ENCODE measurements at places on chromosomes 3 and 15.

GRCh38 chr15:41512512-41512939 is 1.1 kb downstream of the LTK start:
- DNase-seq, result no peak

GRCh38 chr3:123374016-123374415 is 74.9 kb downstream of the ADCY5 start:
- no peak for DNase-seq

- no peak for DNase-seq
These were observed 524.9 kb downstream of the ZNF385D start for GRCh38 chr3:21226086-21226485.

DNA sequence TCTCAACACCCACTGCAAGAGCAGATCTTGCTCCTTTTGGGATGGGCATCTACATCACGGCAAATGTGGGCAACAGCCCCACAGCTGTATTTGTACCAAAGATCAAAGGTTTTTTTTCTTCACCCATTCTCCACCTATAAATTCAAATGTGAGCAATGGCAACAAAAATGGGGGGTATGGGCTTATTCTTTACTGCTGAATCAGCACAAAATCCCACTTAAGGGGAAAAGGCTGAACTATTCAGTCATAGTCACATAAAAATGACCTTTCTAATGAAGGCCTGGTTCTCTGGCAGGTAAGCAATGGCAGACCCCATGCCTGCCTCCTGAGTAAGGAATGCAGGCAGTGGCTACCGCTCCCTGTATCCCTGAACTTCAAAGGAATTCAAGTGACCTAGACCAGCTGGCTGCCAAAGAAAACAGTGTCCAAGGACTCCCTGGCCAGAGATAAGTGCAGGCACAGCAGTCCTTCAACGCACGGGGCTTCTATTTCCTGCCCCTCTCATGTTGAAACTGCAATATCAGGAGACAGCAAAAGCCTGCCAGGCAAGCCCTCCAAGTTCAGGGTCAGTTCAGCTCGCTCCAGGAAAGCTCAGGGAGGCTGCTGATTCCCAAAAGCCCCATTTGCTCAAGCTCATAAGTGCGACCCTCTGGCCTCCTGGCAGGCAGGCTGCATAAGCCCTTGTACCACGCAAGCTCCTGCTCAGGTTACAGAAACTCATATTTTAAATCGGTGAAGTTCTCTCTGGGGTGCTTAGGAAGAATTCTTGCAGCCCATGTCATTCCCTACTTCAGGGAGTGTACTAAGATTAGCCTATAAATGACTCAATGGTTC is 134.1 kb downstream of the PDZRN3 start:
- DNase-seq, result no peak

- DNase-seq, result no peak
These were observed 165.4 kb upstream of the TOPAZ1 start for GRCh38 chr3:44076221-44076829.

GRCh38 chr15:80852676-80853075 is 73.5 kb downstream of the CEMIP start:
- no peak for DNase-seq

DNA sequence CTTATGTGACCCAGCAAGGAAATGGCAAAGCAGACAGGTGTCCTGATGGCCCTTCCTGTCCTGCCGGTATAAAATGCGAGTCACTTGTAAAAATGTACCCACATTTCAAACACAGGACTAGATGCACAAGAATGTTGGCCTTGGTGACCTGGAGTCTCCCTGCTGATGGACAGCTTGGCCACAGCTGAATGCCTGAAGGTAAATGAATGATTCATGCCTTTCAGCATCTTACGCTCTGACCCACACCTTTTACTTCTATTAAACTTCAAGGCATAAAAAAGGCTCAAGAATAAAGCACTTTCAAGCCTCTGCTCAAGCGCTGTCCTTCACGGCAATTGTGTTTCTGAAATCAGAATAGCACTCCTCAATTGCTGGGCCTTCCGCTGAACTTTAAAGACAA is 228.0 kb upstream of the SLCO3A1 start:
- no peak for DNase-seq

DNA sequence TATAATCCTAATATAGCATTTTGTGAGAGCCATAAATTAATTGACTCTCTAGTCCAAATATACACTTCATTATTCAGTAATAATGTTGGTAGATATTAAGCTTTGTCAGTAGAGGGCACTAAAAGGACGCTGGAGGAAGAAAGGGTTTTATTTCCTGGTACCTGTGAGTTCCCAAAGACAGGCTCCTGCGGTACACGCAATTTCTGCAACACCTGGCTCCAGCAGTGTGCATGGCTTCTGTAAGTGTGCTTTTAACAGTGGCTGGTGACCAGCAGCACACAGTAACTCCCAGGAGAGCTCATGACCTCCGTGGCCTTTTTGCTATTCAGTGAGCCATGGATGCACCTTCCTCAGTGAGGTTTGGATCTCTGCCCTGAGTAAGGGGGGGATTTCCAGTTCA is 338.3 kb upstream of the ZNF385D start:
- no peak for DNase-seq

DNA sequence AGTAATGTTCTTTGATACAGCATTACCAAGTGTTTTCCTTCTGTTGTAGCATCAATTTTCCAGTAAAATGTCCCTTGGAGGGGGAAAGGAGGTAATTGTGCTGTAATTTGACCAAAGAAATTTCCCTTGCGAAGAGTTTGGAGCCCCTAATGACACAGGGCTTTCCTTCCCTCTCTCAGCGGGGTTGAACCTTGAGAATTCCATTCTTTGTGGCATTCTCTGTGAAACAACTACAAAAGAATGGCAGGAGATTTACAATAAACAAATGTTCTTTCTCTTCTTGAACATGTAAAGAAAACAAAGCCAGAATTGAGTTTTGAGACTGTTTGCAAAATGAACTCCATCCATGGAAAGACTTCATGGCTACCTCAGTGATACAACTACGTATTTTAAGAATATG is 53.4 kb downstream of the SIDT1 start:
- no peak for DNase-seq

- no peak for DNase-seq
These were observed 188.7 kb downstream of the NSUN3 start for GRCh38 chr3:94251566-94251965.

GRCh38 chr3:183178833-183179549 is 16.5 kb upstream of the LAMP3 start:
- DNase-seq, result peak; percentile 32

DNA sequence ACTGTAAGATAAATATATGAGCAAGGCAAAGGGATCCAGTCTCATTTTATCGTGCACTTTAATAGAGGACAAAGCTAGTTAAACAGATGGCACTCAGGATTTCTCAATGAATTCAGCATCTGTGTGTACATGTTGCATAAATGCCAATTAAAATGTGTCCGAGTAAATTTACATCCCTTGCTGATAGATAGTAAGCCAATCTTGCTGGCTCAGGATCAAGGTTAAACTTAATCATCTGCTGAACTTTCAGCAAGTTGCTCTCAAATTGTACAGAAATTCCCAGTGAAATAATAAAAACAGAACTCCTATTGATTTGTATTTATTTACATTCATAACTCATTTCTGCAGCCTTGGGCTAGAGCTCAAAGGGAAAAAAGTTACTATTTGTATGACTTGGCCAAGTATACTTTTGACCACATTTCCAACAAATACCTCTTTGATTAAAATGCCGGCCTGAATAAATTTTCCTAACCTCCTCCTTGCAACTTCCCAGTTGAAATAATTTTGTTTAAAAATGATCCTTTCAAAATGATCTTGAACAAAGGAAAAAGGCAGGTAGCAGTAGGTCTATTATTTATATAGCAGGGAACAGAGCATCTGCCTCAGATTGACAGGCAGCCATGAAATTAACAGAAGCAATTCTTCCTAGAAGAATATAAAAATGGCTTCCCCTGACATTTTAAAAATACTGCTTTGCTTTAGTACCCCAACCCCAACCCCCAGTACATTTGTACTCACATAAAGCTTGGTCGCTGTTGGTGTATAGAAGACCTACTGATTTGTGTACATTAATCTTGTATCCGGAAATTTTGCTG is 1001.9 kb downstream of the ROBO1 start:
- no peak for DNase-seq

GRCh38 chr3:183563536-183563874 is 8.0 kb upstream of the KLHL6 start:
- no peak for DNase-seq

DNA sequence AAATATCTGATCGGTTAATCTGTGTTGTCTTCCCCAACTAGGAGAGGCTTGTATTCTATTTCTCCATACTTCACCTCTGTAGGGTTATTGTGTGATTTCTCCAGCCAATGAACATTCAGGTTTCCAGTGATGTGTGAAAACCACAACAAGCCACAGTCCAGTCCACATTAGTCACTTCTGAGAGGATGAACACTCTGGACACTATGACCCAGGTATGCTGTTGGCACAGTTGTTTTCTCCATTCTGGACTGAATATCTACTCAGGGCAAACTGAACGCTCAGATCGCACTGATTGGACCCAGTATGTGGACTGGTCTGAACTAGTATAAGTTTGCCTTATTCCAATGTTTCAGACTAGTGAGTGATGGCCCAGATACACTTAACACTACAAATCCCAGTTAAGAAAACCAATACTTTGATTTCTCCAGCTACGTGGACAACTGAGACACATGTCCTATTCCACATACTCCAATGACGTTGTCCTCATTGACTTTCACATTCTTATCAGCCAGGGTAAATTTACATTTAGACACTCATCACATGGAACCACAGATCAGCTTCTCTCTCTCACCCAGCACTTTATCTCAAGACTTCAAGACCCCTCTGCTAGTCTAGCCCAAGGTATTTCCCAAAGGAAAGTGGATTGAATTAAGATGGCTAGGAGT is 587.4 kb upstream of the SGO1 start:
- no peak for DNase-seq

- no peak for DNase-seq
These were observed 202.8 kb upstream of the UBE2E1 start for GRCh38 chr3:23602971-23603370.

DNA sequence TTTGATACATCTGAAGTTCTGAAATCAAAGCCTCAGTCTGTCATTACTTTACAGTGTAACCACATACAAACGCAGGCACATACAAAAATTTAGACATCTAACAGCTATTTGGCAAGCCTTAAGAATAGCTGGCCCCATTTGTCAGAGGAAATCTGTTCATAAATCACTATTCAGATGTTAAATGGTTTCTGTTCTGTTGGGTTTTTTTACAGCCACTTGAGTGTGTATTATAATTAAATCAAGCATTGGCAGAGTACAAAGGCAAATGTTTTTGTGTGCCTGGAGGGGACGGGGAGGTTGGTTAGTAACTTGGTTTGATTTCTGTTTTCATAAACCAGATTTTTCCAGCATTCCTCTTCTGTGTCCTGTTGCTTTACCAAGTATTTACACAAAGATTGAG is 24.1 kb downstream of the PIGB start:
- no peak for DNase-seq

DNA sequence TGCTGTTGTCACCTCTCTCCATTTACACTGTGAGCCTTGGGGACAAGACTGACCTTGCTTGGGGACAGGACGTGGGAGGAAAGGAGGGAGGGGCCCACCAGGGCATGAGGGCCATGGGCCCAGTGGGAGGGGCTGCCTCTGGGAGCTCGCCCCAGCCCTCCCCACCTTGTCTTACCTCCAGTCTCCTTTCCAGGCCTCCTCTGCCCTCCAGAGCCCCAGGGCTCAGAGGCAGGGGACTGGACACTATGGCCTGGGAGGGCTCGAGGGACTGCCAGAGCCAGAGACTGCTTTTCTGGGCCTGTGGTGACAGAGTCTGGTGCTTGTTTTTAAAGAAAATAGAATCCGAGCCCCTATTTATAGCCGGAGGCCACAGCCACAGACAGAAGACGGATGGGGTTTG is 10.2 kb downstream of the CSPG4 start:
- no peak for DNase-seq

- no peak for DNase-seq
These were observed 176.0 kb upstream of the BCHE start for GRCh38 chr3:166013073-166013679.

DNA sequence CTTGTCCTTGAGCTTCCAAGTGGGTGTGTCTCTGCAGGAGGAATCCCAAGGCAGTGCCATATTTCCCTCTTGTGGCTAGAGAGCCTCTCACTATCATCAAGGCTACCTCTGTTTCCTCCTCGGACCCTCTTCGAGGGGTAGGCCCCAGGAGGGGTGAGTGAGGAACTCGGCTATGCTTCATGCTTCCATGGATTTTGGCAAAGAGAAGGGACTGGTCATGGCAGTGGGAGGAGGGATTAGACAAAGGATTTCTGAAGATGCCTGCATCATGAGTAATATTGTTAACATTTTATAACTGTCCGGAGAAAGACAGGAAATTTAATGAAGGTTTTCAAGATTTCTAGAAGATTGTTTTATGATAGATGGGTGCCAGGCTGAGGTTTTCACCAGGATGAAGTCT is 241.5 kb downstream of the CLSTN2 start:
- no peak for DNase-seq

DNA sequence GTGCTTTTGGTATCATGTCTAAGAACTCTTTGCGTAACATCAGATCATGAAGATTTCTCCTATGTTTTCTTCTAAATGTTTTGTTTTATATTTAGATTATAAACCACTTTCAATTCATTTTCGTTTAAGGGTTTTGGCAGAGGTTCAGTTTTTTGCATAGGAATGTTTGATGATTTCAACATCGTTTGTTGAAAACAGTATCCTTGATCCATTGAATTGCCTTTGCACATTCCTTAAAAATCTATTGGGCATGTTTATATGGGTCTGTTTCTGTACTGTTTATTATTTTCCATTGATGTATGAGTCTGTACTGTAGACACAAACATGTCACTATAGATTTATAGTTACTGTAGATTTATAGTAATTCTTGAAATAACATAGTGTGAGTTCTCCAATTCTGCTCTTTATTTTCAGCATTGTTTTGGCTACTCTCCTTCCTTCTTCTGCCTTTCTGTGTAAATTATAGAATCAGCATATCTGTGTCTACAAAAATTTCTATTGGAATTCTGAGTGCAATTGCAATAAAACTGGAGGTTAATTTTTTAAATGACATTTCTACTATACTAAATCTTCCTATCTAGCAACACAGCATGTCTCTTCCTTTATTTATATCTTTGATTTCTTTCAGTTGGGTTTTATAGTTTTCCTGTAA is 374.0 kb downstream of the SV2B start:
- DNase-seq, result no peak

DNA sequence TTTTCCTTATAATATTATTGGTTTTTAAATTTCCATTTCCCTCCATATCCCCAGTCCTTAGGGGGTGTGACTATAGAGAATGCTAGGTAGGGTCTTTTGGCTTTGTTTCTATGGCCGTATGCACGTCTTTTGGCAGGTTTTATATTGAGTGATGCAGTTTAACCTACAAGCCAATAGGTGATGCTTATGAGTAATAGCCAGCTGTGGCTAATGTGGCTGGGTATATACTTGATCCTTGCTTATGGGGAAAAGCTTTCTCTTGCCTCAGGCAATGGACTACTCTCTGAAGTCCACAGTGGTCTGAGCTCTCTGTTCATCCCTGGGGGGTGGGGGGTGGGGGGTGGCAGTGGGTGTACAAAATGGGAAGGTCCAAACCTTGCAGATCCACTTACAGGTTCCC is 223.9 kb downstream of the MFSD1 start:
- no peak for DNase-seq

GRCh38 chr3:123112232-123112631 is 45.4 kb downstream of the PDIA5 start:
- DNase-seq, result no peak
